SW 1271 (cell line): ENCODE measurements at places on chromosomes 11 and 22.

- DNase-seq = no peak
Measured at GRCh38 chr11:10388101-10388500, 67.0 kb upstream of the AMPD3 start.

DNA sequence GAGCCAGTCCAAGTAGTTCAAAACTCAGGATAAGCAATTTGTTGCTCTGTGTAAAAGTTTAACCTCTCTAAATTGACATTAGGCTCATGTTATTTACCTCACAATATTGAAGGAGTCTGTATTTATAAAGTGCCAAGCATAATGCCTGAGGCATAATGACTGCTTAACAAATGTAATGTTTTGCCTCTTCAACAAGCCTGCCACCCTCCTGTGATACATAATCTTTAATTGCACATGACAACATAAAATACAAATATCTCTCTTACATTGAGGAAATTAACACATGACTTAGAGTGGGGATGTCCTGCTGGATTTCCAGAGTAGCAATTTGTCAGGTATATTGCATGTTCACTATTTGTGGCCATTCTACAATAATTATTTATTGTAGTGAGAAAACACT is 469.2 kb upstream of the ANO5 start:
- DNase-seq = no peak

GRCh38 chr11:15645201-15645600 is 530.5 kb downstream of the INSC start:
- no peak for DNase-seq

- no peak for DNase-seq
Measured at GRCh38 chr11:27496461-27496860, 10.1 kb downstream of the LIN7C start.

DNA sequence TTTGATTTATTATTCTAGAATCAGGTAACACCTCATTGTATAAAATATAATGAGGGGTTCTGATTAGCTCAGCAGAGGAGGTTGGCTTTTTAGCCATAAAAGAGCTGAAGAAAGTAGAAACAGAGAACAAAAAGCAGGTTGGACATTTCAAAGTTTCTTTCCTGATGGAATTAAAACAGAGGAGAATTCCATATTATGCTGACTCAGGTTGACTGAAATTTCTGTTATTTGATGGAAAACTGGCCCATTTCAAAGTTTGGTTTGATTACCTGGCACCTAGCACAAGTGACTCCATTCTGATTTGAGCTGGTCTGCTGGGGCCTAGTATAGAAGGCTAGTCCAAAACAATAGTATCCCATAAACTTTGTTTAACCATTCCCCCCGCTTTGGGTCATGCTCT is 24.9 kb downstream of the OR56B4 start:
- no peak for DNase-seq
